ENCODE measurements at places on chromosomes 2 and 18.

- no peak for DNase-seq
Observed at GRCh38 chr2:30248791-30249190, 17.5 kb downstream of the LBH start.

DNA sequence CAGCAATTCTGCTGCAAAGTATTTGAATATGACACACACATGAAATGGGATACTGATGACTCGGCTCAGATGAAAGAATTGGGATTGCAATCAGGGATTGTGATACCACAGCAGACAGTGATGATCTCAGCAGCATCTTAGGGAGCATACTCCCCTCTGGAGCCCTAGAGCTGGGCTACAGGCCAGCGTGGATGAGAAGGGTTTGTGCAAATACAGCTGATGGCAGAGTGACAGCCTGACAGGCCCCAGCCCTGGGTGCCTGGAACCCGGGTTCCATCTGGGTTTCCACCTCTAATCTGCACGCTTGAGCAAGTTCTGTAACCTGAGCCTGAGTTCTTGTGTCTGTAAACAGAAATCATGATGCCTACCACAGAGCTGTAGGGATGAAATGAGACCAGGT, 418.0 kb downstream of the LRATD1 start:
- DNase-seq, result no peak

GRCh38 chr2:204176306-204176705, 239.7 kb downstream of the ICOS start:
- no peak for DNase-seq

DNA sequence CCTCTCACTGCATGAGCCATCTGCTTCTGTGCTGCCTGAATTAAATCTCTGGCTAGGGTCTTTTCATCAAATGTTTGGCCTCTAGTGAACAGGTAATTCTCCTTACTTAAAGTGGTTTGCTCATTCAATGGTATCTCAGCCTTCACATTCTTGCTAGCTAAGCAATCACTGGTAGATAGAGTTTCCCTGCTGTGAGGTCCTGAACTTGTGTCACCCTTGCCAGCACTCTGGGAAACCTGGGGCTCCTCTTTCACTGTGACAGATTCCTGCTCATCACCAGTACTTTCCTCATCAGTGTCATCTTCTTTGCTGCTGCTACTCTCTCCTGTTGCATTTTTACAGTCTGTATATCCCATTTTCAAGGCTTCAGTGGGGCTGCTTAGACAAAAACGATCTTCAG, 69.1 kb upstream of the DTNB start:
- DNase-seq, result no peak

- DNase-seq, result no peak
Observed at GRCh38 chr2:173881461-173881860, 83.7 kb downstream of the SP3 start.

GRCh38 chr2:3466966-3467365, 52.4 kb downstream of the ADI1 start:
- no peak for DNase-seq

GRCh38 chr2:53969285-53969967, 1.4 kb downstream of the PSME4 start:
- DNase-seq, result no peak
